Forelimb muscle (tissue), 1 donor: ENCODE measurements at places on chromosomes 1 and 21.

DNA sequence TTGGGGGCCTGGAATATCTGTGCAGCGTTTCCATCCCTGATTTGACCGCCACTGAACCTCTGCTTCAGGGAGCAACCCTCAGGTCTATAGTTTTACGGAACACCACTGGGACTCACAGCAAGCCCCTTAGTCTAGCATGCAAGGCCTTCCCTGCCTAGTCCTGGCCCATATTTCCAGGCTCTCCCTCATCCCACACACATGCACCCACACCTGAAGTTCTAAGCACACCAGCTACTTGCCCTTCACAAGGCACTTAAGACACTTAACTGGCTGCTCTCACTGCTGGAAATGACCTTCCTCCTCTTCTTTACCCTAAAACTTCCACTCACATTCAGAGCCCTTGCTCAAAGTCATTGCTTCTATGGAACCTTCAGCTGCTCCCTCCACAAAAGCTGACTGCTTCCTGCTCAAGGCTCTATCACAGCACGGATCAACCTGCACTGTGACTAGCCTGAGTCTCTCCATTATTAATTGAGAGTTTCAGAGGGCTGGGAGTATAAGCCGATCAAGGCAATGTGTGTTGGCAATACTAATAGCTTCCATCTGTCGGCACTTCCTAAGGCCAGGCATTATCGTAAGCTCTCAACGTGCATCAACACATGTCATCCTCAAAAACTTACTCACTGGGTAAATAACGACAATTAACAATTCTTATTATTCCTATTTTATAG is 84.3 kb downstream of the RRAGC start:
- DNase-seq = no peak

DNA sequence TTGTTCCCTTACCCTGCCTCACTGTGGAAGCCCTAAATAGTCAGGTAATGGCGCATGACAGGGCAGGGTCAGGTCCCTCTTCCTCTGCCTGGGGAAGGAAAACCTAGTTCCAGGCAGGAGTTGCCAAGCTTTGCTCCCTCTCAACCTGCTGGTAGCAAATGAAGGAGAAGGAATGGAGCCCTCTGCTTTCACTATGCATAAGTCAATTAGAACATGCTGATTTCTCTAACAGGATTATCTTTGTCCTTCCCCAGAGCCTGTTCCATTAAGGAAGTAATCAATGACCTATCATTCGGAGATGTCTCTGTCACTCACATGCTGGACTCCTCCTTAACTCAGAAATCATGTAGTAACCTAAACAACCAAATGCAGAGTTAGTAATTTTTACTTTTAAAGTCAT is 161.8 kb upstream of the NFIA start:
- no peak for DNase-seq

DNA sequence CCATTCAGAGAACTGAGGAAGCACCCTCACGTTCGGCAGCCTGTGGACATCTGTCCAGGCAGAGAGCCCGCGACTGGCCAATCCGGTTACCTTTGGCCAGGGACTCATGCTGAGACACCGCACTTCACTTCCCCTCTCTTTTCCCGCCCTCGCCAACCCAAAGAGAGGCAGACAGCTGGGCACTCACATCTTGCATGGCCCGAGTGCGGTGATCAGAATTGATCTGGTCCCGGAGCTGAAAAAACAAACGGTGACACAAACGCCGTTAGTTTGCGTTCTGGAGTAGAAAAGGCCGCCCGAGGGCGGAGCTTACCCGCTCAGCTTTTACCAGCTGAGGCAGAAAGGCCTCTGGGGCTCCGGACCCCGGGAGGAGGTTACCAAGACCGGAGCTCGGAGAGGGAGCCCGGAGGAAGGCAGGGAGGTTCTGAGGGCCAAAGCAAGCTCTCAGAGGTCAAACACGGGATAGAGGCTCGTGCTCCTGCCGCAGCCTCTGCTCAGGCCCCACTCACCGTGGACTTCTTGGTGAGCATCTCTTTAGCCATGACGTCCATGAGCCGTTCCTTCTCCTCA is 376 bp downstream of the SF3A3 start:
- DNase-seq = no peak

GRCh38 chr1:103945774-103946173 is 196.1 kb downstream of the AMY1C start:
- DNase-seq = no peak

DNA sequence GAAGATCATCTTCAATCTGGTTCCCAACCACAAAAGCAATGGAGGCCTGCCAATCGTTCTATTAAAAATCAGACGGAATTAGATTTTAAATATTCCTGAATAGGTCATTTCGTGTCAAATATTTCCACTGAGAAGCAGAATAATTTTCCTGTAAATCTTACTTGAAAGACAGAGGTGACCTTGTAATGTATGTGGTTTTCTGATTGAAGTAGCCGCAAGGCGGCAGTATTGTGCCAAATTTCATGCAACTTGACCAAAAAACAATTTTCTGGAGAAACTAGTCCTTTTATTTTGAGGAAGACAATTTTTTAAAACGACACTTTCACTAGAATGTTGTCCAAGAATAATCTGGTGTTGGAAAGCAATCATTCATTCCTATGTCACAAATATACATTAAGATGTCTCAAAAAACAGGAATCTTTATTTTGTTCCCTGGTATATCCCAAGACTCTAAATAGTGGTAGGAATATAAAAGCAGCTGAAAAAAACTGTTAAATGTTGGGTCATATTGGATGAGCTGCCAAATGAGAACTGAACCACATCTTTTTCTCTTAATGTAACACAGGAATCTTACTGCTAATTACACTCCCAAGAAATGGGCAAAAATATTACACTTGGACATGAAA is 33.6 kb downstream of the SPAG17 start:
- peak; percentile 82 for DNase-seq

DNA sequence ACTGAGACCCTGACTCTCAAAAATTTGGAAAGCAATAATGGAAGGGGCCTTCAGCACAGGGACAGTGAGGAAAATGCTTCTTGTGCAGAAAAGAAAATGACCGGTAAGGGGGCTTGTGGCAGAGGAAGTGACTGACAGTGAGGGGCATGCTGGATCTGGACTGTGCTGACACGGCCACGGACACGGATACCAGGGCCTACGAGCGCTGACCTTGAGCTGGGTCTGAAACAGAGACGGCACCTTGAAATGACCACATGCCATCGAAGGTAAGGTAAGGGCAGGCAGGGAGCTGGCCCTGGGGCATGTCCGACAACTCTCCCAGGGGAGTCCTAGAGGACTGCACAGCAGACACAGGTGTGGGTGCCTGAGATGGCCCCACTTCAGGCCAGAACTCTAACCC is 182.1 kb downstream of the RHOU start:
- no peak for DNase-seq

DNA sequence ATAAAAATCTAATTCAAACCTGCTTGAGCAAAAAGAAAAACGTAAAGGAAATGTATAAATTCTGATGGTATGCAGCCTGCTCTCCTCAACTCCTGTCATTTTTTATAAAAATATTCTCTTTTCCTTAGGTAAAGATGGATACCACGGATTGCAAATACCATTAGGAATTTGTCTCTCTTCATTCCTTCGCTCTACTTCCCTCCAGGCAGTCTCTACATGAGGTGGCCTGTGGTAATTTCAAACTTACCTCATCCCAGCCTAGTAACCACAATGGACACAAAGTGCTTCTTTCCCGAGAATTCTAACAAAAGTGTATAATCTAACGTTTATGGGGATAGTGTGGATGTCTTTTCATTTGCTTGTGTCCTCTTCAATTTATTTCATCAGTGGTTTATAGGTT is 239.5 kb upstream of the LRRC7 start:
- DNase-seq = no peak

GRCh38 chr1:234132795-234133194 is 228.3 kb downstream of the SLC35F3 start:
- no peak for DNase-seq

DNA sequence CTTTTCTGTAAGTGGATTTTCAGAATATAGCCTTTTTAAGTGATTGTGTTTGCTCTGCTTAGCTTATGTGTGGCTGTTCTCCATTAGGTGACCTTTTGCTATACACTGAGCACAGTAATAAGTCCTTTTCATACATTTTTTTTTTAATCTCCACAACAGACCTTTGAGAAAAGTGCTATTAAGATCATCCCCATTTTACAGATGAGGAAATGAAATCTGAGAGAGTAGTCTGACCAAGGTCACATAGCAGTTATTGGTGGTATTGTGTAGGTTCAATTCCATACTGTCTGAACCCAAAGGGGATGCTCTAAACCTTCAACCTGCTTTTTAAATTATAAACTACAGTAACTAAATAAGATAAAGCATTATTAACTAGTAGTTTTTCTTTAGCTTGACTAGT is 1.7 kb downstream of the PRRC2C start:
- DNase-seq = no peak

GRCh38 chr21:15749082-15749860 is 19.5 kb downstream of the USP25 start:
- DNase-seq = no peak

- DNase-seq = no peak
These were observed 4.4 kb downstream of the SUCO start for GRCh38 chr1:172537366-172537765.

GRCh38 chr1:200893411-200893901 is 1.2 kb upstream of the INAVA start:
- DNase-seq = no peak

GRCh38 chr1:76176000-76176399 is 101.5 kb downstream of the ST6GALNAC3 start:
- no peak for DNase-seq
